ENCODE measurements at places on chromosomes 2 and 18. TPM values are rescaled to one million over a fixed set of nuclear protein-coding genes. Genes with fewer than 3 reads are reported as not detected.

INPP4A gene
- total RNA-seq = 13.1 TPM

CDC42EP3 gene
- total RNA-seq = 32.3 TPM

TUBA4B gene
- total RNA-seq = not detected

DCDC2C gene
- total RNA-seq = not detected

DGKD gene
- total RNA-seq = 7.5 TPM

IGFBP2 gene
- 46.8 TPM for total RNA-seq

HOXD1 gene
- not detected for total RNA-seq

UGT1A4 gene
- 0.34 TPM for total RNA-seq

ARHGEF4 gene
- 22.5 TPM for total RNA-seq

FKBP7 gene
- 1.8 TPM for total RNA-seq

DSC2 gene
- total RNA-seq = 31.4 TPM

CDH7 gene
- not detected for total RNA-seq

HSPD1 gene
- total RNA-seq = 459 TPM

EPB41L3 gene
- total RNA-seq = 0.63 TPM

PROM2 gene
- total RNA-seq = 40.7 TPM

All from foreskin keratinocyte (primary cell).